ENCODE measurements at places on chromosomes 6 and 20.

- DNase-seq: no peak
Observed at GRCh38 chr6:33678932-33679490, 32.5 kb downstream of the UQCC2 start.

GRCh38 chr6:127279815-127280214, 13.2 kb downstream of the RNF146 start:
- no peak for DNase-seq

DNA sequence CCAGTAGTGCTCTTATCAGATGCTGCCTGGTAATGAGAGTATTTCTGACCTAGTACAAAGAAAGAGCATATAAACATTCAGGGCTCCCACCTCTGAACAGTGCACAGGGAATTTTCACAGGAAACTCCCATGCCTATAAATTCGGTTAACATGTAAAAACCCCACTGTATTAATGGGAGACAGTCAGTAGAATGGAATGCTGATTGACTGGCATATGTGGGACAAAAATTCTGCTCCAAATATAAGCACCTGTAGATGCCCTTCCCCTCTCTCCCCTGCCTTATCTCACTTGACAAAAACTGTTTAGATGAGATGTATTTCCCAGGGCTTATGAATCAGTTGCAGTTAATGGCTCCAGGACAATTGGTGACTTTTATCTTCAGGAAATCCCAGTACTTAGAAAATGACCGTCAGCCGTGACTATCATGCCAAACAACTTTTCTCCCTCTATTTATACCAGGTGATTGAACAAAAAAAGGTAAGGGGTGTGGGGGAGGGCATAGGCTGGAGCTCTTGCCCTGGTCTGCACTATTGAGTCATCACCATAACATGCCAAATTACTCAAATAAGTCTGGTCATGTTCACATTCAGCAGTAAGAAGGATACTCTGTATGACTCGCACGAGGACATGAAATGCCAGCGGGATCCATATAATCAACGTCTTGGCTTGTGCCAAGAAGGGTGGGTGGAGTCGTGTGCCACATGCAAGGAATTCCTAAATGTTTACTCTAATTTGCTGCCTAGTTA, 176.4 kb upstream of the BMP2 start:
- no peak for DNase-seq

DNA sequence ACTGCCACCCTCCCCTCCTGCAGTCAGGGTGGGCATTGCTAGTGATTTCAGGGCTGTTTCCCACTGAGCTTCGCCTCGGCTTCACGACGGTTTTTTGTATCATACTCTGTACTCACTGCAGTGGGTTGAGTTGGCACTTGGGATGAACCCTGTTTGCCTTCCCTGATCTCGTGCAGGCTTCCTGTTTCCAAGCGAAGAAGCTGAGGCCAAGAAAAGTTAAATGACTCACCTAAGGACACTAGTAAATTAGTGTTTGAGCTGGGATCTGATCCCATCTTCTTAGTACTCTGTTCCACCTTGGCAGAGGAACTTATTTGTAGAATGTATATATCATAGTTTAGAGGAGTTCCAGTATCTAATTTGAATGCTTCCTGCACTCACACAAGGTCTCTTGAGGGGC, 50.3 kb upstream of the VSTM2L start:
- no peak for DNase-seq

DNA sequence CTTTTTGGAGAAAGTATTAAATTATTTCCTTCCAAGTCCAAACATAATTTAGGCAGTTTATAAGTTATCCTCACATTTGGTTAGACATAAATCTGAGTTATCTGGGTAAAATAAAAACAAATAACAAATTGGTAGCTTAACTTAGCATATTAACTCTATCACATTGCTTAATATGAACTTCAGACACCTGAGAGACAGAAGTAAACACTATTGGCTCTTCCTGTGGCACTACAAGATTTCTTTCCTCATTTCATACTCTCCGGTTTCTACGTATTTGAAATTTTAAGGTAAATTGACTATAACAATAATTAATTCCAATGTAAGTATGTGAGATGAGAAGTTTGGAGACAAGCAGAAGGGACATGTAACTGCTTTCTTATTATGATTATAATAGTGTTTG, 106.8 kb downstream of the TRMT11 start:
- DNase-seq: no peak

- DNase-seq: no peak
Observed at GRCh38 chr20:48096957-48097890, 311.9 kb upstream of the SULF2 start.

DNA sequence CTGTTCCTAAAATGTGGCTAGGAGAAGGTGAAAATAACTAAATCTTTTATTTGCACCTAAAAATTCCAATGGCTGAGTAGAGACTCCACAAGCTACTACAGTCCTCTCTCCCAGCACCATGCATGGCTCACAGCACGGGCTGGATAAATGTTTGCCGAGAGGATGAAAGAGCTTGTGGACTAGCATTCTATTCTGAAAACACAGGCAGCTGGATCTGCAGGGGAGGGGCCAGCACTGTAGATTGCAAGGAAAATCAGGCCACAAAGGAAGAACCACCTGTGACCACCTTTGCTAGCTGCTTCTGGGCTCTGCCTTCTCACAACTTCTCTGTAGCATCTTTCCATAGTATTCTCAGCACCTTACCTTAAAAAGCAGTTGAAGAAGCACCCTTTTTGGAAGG, 46.6 kb downstream of the CLIC5 start:
- no peak for DNase-seq

DNA sequence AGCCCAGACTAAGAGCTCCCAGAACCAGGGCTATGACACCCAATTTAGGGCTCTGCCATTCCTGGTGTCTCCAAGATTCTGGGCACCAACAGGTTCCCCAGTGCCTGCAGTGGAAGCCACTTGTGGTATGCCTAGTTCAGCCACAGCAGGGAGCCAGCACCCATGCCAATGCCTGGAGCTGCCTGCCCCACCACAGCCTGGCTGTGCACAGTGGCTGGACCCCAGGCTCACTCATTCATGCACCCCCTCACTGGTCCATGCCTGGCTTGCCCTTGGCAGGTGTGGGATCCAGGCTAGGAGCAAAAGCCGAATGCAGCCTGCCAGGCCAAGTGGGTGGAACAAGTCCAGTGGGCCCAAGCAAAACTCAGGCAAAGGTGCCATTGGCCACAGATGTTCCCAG, 91.9 kb downstream of the MKKS start:
- DNase-seq: no peak

DNA sequence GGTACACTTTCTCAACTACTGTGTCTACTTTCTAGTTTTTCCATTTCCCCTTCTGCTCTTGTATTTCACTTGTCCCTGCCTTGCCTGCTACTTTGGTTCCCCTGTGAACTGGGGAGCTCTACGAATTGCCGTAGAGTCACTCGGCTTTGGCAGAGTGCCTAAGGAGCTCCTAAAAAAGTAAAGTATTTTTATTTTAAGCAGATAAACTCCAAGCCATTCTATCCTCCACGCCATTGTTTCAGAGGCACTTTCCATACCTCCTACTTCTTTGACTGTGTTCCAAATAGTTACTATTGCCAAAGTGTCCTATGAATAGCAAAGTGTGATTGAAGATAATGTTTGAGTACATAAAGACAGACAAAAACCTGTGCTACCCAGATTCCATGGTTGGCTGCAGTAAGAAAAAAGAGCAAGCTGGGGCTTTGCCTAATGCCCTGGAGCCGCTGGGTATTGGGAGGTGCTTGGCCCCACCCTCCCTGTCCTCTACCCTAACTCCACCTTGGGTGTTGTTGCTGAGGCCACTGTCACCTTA, 5.1 kb upstream of the MBOAT1 start:
- DNase-seq: no peak

DNA sequence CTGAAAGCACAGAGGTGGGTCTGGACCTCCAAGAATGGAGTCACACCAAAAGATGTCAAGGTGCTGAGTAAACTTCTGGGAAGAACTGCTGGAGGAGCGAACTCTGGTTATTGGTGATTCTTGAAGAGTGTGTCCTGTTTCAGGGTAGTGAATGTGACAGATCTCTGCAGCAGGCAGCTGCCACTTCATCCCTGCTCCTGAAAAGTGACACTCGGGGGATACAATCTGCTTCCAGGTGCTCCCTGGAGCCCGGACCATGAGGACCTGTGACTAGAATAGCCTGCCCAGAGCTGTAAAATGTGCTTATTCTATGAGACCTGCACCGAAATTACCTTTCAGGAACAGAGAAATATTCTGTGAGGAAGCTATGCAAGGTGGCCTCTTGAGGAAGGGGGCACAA, 191.1 kb downstream of the FOXC1 start:
- no peak for DNase-seq

GRCh38 chr20:48294196-48294595, 508.9 kb upstream of the SULF2 start:
- DNase-seq: no peak

DNA sequence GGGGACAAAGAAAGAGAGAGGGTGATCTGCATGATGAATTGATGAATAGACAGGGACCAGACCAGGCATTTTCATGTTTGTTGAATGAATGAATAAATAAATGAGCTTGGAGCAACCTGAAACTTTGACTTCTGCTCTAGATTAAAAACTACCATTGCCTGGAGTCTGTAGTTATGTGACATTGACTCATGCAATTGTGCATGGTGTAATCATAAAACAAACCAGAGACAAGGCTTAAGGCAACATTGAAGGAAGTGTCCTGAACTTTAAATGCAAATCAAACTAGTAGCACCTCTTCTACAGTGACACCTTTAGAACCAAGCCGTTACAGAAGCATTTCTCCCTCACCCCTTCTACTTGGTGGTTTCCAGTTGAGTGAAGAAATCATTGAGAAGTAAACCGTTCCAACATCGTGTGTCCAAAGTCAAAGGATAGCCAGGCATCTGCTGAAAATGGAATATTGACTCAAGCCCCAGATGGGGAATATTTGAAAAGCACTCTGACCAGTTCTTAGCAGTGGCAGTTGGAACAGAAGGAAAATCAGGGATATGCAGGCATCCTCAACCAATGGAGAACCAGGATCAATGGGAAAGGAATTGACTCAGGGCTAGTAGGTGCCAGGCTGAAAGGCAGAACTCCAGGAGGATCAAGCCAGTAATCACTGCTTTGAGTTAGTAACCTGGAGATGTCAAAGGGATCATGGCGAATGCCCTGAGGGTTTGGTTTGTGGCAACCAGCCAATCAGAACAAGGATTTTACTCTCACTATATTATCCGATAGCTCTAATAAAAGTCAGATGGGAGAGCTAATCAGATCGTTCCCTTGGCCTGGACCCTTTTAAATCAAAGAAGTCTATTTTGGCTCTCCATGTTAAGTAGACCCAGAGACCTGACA, 171.2 kb upstream of the TSHZ2 start:
- DNase-seq: no peak

GRCh38 chr6:157151029-157151428, 172.3 kb downstream of the TMEM242 start:
- DNase-seq: no peak

DNA sequence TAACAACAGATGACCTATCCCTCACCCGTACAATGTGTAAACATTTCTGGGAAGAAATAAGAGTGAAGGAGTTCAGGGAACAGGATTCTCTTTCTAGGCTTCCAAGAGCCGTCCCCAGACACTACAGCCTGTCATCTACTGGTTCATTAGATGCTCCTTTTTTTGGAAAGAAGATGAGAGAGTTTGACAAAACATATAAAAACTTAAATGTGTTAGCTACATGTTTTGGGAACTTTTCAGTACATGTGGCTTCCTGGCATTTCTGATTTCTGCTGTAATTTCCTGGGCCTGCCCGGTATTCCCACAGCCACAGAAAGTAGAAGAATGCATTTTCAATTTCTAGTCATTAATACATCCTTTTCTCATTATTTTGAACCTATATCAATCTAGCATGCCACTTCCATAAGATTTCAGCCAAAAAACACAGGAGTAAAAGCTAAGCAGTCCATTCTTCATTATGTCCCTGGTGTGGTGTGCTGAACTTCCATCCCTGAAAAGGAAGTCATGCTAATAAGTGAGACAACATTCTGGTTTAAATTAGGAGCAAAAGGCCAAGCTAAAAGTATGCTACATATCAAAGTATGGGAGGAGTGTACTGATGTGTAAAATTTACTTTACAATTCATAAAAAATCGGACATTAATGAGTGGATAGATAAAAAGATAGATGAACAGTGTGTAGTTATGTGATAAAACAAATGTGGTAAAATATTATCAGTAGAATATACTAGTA, 198.2 kb downstream of the WDR27 start:
- DNase-seq: no peak

DNA sequence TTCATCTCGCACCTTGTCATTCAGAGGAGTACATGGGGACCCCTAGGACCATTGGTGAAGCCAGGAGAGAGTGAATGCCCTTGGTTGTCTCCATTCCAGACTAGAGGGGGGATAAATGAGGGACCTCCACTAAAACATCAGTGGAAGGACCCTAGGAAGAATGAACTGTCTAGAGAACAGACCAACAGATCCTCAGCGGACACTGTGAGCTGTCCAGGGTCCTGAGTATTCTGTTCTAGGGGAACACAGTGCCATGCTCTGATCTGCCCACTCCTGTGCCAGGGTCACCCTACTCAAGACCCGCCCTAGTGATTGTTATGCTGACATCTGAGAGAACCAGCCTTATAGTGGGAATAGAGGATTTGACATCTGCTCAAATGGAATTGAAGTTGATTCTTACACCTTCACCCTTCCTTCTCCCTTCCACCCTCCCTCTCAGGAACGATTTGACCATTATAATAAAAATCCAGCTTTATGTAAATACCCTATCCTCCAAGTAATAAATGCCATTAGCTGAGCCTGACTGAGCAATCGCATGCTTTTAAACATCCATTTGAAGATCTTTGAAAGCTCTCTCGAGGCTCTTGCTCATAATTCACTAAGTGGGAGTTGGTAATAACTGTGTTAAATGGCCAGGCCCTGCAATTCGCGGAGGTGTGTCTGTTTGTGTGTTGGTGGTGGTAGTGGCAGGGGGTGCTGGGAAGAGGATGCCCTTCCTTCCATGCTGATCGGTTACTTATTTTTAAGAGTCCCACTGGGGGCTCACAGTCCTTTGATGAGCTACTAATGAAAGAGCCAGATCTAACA, 43.6 kb upstream of the SLC32A1 start:
- DNase-seq: peak; percentile 73

GRCh38 chr20:46551522-46552381, 1.3 kb upstream of the OCSTAMP start:
- DNase-seq: no peak

DNA sequence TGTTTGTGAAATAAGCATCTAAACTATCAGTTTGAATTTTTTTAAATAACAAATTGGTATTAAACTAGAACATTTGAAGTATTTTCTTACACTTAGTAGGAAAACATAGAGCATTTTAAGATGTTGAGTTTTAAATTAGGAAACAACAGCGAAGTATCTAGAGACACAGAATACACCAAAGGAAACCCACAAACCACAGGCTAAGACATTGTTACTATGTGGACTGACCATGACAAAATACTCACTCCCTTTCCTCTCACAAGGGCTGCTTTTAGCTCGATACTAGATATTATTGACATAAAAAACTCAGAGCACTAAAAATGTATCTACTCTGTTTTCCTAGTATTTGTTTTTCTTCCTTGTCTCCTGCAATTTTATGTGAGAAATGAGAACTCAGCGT, 266.0 kb upstream of the CITED2 start:
- DNase-seq: no peak

DNA sequence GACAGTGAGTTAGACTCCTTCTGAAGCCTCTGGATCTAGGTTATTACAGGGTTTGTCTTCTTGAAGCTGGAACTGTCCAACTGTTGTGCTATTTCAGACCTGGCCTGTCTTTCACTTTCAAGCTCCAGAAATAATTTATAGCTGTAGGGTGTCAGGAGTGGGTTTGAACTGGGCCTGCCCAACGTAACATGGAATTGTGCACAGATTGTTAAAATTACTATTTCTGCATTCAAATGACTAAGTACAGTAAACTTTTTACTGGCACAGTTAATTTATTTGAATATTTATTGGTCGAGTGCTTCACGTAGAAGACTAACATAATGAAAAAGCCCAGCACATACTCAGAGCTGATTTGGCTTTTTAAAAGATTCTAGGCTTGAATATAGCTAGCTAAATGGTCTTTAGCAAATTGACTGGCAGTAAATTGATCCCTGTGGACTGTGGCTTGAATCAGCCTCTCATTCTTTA, 74.3 kb downstream of the ARID1B start:
- no peak for DNase-seq
